ENCODE measurements at places on chromosomes 2 and 18.

GRCh38 chr2:29718076-29718686, 203.2 kb downstream of the ALK start:
- no peak for DNase-seq

GRCh38 chr2:28749526-28749925, 2.1 kb upstream of the PPP1CB start:
- DNase-seq: no peak

GRCh38 chr2:85444629-85445172, 26.2 kb downstream of the SH2D6 start:
- DNase-seq: no peak

- no peak for DNase-seq
These were observed 4.1 kb downstream of the TRIB2 start for GRCh38 chr2:12720754-12721378.

- DNase-seq: no peak
These were observed 28.3 kb downstream of the REEP1 start for GRCh38 chr2:86308984-86309695.

DNA sequence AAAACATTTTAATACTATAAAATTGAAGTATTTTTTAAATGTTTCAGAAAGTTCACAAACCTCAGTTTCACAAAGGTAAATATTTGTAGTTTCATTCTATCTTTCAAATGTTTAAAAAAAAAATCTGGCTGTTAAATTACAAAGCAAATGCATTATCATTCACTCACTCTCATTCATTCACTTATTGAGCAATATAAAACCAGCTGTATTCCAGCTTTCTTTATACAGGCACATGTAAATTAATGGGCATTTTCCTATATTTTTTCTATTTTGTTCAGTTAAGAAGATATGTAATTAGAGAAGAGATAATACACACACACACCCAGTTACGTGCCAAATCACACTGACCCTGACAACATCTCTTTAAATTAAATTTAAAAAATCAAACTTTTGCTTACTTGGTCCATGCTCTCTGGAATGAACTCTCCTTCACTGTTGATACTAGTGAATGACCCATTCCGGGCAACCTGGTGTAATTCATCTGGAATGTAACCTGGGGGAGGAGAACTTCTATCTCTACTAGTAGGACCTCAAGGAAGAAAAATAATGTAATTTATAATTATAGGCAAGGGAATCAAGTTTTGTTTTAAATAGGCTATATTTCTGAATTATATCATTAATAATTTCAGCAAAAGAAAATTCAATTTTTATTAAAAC, 32.5 kb upstream of the ERCC3 start:
- no peak for DNase-seq

- DNase-seq: no peak
These were observed 21.3 kb downstream of the PSME4 start for GRCh38 chr2:53949457-53949856.

- no peak for DNase-seq
These were observed 152.8 kb upstream of the MAP3K20 start for GRCh38 chr2:172922815-172923214.

DNA sequence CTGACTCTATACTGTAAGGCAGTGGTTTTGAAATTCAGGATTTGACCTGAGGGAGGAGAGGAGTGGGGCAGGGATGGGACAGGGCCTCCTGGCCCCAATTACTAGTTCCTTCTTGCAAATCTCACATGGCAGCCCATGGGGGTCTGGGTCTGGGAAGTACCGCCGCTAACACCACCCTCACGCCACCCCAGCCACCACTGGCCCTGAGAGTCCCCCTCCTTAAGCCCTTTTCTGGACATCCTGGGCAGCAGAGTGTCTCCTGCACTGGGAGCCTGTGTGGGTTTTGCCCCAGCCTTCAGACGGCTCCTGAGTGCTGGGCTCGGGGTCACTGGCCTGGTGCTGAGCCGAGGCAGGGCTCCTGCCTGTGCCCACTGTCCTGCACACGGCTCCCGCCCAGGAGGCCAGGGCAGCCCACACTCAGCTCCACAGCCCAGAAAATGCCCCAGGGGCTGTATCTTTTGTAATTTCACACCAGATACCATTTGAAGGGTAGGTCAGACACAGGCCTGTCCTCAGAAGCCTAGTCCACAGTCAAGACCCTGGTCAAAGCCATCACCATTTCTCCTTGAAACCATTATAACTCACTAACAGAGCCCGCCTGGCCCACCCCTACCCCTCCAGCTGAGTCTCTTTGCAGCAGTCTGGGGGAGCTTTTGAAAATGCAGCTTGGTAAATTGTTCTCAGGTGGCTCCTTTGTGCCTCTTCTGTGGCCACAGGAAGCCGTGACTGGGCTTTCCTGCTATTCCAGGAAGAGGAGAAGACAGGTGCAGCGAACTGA, 55.1 kb downstream of the CYP27C1 start:
- no peak for DNase-seq
